ENCODE measurements at places on chromosomes 12 and 14.

- no peak for DNase-seq
These were observed 3.2 kb upstream of the ADAM21 start for GRCh38 chr14:70448633-70449340.

- DNase-seq: no peak
These were observed 34.2 kb upstream of the PRMT8 start for GRCh38 chr12:3456809-3457208.

GRCh38 chr14:101879529-101880336 lies 84.6 kb upstream of the DYNC1H1 start:
- no peak for DNase-seq

GRCh38 chr14:91329486-91330014 lies 85.0 kb upstream of the GPR68 start:
- DNase-seq: no peak

GRCh38 chr12:106030210-106031071 lies 108.3 kb downstream of the NUAK1 start:
- DNase-seq: no peak

- DNase-seq: no peak
These were observed 11.6 kb upstream of the C12orf75 start for GRCh38 chr12:105318651-105319483.

DNA sequence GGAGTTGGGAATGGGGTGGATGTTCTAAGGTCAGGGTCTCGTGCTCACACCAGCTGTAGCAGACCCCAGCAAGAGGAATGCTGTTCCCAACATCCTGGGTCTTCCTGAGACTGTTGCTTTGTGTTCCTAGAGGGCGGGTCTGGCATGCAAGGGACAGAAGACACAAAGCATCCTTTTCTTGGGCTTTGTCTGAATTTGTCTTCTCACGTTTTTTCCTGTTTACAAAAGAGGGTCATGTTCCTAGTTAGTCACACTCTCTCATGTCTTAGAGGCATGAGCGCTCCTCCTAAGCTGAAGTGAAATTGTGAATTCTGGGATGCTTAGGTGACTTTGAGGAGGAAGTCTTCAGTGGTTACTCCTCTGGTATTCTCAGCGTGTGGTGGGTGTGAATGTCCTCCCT lies 9.6 kb upstream of the TAMALIN start:
- no peak for DNase-seq

DNA sequence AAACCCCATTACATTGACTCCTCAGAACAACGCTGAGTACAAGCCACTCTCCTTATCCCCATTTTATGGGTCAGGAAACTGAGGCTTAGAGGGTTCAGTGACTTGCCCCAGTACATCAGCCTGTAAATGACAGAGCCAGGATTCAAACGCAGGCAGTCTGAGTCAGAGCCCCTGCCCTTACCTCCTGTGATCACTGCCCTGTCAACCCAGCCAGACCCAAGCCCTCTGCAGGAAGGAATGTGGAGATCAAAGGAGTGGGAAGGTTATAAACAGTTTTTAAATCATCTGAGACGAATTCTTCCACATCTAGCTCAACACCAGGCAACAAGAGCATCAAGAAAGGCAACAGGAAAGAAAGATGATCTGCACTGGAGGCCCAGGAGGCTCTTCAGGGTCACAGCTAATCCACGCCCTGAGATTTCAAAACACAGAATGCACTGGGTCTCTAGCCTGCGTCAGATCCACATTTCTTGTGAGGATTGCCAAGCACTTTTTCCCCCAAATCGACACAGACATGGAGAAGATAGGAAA lies 38.5 kb downstream of the SPTB start:
- no peak for DNase-seq

GRCh38 chr12:124747426-124748161 lies 116.1 kb downstream of the SCARB1 start:
- DNase-seq: no peak

DNA sequence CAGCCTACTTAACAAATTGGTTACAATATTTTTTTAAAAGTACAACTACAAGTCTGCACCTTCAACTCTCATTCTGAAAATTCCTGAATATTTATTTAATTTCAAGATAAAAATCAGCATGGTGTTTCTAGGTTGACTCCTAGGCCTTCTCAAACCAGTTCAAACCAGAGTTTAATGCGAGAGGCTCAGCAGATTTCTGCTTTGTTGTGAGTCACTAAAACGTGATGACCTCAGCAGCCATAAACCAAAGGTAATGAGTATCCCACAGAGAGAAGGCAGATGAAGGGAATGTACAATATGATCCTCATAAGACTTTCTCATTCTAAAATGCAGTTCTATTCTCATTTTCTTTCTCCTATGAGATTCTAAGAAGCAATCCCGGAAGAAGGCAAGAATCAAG lies 1.5 kb downstream of the PRDM4 start:
- DNase-seq: no peak

DNA sequence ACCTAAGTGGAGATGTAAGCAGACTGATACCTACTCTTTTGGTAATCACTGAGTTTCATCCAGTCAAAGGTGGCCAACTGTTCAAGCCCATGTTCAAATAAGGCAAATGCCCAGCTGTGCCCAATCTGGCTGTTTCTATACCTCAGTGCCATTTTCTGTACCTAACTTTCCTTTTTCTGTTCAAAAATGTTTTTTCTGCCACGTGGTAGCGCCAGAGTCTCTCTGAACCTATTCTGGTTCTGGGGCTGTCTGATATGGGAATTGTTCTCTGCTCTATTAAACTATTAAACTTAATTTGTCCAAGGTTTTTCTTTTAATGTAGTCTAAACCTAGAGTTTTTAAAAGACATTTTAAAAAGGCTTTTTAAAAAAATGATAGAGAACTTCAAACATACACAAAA lies 391.2 kb downstream of the NOVA1 start:
- no peak for DNase-seq

DNA sequence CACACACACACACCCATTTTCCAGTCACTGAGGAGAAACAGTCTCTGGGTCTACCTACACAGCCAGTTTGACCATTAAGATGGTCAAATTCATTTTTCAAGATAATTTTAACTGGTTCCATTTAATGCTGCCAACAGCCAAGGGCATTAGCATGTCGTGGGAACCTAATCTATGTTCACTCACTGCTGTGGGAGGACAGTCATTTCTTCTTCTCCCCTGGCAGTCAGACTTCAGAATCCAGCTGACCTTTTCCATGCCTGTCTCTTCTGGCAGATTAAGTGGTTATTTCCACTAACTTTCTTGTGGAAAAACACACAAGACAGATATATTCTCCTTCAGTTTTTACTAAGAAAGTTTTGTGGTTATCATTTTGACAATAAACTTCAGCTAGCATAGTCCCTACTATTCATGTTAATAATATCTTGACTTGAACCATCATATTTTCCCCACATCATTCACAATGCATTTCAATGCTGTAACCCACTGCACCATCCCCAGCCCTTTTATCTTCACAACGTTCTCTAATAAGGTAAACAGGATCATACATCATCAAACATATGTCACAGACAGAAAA lies 82.2 kb downstream of the DAD1 start:
- DNase-seq: no peak

DNA sequence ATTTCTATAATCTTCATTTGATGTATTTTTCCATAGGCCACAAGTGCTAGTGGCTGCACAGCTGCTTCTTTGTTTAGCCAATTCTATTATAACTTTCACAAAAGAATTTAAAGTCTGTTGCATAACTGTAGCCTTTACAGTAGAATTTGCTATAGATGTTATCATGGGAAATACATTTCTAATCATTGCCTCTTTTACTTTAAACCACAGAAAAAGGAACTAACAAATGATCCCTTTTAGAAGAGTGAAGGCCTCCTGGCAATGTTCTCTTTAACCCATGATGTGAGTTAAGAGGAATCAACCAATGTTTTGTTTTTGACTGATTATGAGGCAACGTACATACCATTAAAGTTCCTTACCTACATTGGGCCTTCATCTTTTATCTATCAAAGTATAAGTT lies 68.8 kb downstream of the RPL10L start:
- no peak for DNase-seq

GRCh38 chr12:108950991-108951739 lies 69.7 kb downstream of the SVOP start:
- peak; percentile 14 for DNase-seq

GRCh38 chr12:46778415-46778814 lies 47.4 kb downstream of the SLC38A4 start:
- no peak for DNase-seq

- no peak for DNase-seq
These were observed 77.8 kb upstream of the MAX start for GRCh38 chr14:65179918-65180724.

- no peak for DNase-seq
These were observed 32.9 kb downstream of the MIPOL1 start for GRCh38 chr14:37230551-37231194.

DNA sequence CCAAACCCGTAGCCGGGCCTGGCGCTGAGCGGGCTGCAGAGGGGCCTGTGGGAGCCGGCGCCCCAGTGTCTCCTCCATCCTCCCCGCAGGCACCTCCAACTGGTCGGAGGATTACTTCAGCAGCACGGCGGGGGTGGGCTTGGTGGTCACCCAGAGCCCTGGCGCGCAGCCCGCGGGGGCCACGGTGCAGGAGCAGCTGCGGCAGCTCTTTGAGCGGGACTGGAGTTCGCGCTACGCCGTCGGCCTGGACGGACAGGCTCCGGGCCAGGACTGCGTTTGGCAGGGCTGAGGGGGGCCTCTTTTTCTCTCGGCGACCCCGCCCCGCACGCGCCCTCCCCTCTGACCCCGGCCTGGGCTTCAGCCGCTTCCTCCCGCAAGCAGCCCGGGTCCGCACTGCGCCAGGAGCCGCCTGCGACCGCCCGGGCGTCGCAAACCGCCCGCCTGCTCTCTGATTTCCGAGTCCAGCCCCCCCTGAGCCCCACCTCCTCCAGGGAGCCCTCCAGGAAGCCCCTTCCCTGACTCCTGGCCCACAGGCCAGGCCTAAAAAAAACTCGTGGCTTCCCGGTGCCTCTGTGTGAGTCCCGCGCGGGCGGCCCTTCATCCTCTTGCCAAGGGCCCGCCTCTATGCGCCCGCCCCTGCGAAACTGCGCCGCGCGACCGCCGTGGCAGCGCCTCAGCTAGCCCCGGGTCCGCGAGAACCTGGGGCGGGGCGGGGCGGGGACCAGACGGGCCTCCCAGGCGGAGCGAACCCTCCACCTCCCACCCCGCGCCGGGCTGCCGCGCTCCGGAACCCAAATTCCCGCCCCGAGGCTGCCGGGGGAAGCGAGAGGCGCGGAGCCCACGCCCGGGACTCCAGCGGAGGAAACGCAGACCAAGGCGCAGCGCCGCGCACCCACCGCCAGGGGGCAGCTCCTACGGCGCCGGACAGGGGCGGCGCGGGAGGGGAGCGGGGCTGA lies 8.3 kb downstream of the PLD4 start:
- peak; percentile 82 for DNase-seq

DNA sequence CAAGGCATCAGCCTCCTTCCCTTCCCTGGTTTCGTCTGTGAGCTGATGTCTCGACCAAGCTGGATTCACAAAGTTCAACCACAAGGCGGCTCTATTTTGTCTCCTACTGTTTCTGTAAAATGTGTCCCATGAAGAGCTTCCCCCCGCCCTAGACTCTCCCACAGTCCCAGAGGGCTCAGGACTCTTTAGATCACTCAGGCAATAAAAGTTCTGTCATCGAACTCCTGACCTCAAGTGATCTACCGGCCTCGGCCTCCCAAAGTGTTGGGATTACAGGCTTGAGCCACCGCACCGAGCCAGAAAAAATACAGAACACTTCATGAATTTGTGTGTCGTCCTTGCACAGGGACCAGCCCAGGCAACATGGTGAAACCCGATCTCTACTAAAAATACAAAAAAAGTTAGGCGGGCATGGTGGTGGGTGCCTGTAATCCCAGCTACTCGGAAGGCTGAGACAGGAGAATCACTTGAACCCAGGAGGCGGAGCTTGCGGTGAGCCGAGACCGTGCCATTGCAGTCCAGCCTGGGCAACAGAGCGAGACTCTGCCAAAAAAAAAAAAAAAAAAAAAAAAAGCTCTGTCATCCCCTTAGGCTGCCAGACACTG lies 149.4 kb downstream of the BCL11B start:
- no peak for DNase-seq

DNA sequence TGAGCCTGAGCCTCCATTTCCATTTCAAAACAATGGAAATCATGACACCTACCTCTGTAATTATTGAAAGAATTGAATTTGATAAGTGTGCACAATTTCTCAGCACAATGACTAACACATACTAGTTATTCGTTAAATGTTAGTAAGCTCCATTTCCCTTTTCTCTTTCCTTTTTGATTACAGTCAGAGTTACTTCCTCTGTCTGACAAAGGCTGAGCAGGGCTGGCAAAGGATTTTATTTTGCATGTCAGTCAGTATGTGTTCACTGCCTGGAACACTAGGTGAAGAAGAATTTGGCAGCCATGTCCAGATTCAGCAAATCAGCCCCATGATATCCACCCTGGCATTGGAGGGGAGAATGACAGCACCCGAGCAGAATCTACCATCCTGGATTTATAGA lies 12.2 kb upstream of the RHOJ start:
- no peak for DNase-seq

DNA sequence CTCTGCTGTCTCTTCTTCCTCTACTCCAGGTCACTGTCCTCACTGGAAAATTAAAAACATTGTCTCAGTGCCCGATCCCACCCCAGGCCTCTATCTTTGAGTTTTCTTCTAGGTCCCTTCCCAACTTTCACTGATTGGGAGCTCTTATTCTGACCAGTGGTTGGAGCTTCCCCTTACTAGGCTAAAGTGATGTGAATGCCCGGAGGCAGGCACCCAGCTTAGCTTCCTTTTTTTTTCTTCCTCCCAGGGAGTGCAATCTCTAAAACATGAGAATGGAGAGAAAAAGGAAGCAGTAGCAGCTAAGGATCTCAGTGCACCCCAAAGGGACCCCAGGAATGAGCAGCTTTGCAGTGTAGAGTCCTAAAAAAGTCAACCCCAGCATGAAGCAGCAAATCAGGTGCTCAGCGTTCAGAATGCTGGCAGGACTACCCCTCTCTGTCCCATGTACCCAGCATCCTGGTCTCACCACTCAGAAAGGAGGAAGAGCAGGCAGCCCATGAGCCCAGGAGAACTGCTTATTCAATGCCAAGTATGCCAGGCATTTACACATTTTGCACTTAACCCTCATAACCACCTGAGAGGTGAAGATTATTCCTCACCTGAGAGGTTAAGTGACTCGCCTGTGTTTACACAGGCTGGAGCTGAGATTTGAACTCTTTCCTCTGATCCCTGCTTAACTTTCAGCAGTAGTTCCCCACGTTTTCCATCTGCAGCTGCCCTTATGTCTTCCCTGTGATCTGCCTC lies 146.2 kb upstream of the PWP1 start:
- no peak for DNase-seq

DNA sequence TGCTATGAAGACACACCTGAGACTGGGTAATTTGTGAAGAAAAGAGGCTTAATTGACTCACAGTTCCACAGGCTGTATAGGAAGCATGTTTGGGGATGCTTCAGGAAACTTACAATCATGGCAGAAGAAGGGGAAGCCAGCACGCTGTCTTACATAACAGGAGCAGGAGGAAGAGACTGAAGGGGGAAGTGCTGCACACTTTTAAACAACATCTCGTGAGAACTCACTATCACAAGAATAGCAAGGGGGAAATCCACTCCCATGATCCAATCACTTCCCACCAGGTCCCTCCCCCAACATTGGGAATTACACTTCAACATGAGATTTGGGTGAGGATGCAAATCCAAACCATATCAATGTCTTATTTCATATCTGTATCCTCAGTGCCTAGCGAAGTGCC lies 307.2 kb downstream of the ATP23 start:
- DNase-seq: no peak
